ENCODE measurements at places on chromosomes 1 and 21.

DNA sequence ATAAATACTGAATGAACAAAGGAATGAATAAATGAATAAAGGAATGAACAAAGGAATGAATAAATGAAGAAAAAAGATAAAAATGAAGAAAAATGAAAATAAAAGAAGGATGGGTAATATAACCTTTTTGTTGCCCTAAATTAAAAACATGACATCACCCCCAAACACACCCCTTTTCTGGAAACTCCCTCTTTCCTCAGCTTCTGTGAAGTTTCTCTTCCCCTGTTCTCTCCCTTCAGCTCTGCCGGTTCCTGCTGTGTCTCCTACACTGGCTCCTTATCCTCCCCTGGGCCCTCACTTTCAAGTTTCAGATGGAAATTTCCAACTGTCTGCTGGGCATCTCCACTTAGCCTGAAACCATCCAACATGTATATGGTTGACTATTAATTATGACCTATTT, 37.9 kb downstream of the RAB3B start:
- no peak for DNase-seq

- DNase-seq, result no peak
These were observed 14.2 kb downstream of the UCK2 start for GRCh38 chr1:165841582-165842017.

GRCh38 chr1:203165101-203165799, 10.4 kb downstream of the MYBPH start:
- DNase-seq, result no peak

DNA sequence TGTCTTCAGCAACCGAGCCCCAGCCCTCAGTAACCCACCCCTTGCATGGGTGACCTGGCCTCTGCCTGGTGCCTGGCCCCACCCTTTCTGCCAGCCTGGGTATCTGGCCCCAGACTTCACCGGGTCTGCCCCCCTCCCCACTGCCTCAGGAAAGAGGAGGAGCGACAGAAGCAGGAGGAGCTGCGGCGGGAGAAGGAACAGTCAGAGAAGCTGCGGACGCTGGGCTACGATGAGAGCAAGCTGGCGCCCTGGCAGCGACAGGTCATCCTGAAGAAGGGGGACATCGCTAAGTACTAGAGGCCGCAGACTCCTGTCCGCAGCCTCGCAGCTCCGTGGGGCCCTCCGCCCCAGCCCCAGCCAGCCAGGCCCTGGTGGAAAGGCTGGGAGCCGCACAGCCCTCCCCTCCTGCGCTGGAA, 6.1 kb downstream of the TNFRSF25 start:
- DNase-seq, result no peak

DNA sequence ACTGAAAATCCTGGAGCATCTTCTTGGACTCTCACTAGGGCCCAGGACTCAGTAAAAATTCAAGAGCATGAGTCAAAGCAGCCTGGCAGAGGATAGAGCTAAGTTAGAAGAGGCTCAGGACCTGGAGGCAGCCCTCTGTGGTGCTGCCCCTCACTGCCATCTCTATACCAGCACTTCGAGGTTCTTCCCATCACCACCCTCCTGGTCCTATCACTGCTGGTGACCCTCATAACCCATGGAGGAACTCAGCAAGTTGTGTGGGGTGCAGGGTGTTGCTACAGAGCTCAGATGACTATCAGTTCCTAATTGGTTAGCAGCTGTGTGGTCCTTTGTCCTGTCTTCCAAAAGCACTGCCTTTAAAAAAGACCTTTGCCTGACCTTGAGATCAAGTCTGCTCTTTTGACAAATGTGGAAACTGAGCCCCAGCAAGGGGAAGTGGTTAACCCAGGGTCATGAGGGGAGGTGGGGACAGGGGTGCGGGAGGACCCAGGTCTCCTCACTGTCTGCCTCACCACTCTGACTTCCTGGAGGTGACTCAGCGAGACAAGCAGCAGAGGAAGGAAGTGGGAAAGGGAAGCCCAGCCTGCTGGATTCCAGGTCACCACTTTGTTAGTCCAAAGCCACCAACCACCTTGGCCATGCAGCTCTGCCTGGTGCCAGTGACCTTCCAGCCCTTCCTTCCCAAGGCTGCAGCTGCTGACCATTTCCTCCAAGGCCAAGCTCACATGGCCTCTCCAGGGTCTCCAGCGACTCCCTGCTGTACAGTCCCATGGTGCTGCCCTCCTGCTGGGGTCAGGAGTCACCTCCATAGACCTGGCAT, 199.4 kb upstream of the EDN2 start:
- no peak for DNase-seq

DNA sequence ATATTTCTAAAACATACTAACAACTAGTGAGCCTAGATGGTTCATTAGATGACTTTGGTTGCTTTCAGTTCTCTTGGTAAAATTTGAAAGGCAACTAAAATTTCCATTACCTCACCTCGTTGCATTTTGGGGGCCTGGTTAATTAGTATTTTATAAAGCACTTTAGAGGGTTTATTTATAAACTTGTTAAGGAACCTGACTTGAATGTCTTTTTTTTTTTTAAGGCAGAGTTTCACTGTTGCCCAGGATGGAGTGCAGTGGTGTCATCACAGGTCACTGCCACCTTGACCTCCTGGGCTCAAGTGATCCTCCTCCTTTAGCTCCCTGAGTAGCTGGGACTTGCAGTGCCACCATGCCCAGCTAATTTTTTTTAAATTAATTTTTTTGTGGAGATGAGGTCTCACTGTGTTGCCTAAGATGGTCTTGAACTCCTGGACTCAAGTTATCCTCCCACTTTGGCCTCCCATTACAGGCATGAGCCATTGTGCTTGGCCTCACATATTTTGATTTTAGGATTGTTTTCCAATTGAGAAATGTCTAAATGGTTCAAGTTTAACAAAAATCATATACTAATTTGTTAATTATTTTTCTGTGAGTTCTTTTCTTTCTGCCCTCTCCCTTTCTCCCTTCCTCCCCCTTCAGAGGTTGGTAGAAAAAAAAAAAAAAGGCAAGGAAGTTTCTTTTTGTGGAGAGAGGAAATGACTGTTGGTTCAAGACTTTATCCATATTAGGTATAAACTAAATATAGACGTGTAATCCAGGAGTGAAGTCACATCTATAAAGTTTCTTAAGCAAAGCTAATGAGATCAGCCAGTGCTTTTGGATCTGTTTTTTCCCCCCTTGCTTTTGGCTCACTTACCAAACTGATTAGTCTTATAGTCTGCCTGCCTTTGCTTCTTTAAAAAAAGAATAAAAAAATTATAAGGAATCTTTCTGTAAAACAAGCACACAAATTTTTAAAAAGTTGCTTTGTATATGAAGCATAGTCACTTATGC, 24.7 kb downstream of the CLIC4 start:
- DNase-seq, result peak; percentile 89

- DNase-seq, result no peak
These were observed 65.1 kb downstream of the C1orf87 start for GRCh38 chr1:60008500-60008899.

- no peak for DNase-seq
These were observed 86.9 kb upstream of the UBE2U start for GRCh38 chr1:64116537-64116936.

DNA sequence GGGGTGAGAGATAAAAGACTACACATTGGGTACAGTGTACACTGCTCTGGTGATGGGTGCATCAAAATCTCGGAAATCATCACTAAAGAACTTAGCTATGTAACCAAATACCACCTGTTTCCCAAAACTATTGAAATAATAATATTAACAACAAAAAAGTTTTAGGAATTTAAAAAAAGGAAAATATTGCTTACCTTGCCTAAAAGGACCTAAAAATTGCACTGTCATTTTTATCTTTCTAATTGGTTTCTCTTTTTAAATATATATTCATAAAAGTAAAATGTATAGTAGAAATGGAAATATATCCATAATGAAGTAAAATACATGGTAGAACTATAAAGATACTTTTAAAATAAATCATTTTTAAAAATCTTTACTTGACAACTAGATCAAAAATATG, 719.3 kb upstream of the RGS18 start:
- DNase-seq, result no peak

DNA sequence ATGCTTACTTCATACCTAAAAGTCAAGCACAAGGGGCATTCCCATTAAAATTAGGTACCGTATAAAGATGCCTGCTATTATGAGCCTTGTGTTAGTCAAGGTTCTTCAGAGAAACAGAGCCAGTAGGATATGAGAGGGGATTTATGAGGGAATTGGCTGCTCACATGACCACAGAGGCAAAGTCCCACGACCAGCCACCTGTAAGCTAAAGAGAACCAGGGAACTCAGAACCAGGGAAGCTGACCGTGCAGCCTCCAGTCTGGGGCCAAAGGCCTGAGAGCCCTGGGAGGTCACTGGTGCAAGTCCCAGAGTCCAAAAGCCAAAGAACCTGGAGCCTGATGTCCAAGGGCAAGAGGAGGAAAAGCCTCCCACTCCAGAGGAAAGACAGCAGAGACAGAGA, 20.0 kb downstream of the PIGM start:
- no peak for DNase-seq

- DNase-seq, result no peak
These were observed 278.0 kb downstream of the HLX start for GRCh38 chr1:221157026-221157761.

- no peak for DNase-seq
These were observed 11.4 kb downstream of the SEMA6C start for GRCh38 chr1:151134991-151135390.

GRCh38 chr1:1313500-1314236, 5.3 kb downstream of the PUSL1 start:
- DNase-seq, result no peak

DNA sequence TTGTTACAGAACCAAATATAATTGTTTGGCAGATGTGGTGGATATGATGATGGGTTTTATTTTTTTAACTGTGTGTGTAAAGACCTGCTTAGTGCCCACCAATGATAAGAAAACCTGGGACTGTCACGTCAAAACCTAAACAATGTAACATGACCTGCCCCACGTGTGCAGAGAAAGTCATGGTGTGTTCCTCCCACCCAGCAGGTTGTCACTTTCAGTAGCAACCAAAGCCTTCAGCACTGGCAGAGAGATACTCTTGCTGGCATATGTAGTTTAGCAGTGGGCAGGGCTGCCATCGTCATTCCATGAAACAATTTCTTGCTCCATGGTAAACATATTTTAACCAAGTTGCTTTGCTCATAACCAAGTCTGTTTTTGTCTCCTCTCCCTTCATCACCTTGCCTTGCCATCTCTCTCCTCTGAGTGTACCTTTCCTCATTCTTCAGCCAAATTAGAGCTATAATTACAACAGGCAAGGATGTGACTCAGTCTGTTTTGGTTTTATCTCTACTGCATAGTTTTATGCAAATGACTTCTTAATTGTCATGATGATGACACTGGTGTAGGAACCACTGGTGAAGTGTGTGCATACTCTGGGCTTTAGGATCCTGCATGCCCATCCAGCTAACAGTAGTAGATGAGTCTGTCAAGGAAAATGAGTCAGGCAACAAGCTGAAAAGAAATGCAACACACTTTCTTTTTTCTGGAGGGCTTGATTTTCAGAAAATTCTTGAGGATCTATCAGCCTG, 150.3 kb downstream of the EDEM3 start:
- no peak for DNase-seq

DNA sequence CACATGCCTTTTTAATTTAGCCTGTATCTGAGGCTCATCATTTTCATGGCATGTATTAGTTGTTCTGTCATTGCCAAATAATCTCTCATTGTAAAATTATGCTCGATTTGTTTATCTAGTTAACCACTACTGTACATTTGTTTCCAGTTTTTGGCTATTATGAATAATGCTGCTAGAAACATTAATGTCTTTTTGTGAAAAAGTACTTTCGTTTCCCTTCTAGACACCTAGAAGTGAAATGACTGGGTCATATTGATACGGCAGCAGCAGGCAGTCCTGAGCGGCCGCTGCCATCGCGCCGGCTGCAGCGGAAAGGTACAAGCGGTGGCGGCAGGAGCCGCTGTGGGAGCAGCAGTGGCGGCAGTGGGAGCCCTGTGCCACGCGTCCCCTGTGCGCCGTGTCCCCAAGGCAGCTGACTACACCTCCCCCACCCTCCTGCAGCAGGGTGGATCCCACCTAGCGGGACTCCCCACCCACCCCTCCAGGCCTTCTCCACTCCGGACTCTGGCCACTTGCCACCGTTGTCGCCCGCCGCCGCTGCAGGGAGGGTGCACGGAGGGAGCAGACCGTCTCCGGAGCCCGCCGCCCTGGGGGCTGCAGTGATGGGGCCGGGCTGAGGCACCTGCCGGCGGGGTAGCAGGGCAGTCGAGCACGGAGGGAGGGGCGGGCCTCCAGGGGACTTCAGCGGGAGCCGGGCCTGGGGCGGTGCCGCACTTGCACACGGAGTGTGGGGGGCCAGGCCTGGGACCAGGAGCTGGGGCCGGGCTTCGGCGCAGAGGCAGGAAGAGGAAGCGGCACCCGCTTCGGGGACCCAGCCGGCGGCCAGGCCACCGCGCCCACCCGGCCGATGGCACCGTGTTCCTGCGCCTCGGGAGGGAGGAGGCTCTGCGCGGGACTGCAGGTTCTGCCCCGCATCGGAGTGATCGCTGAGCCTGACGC, 66.8 kb upstream of the RGS7 start:
- no peak for DNase-seq

Data from AG09309 (cell line).